Gastrocnemius medialis (tissue), 4 donors: ENCODE measurements at places on chromosomes 12 and 14. TPM values are rescaled to one million over a fixed set of nuclear protein-coding genes. Genes with fewer than 3 reads are reported as not detected.

The COX8C gene
- not detected for total RNA-seq

The LRRIQ1 gene
- not detected for total RNA-seq

The RERGL gene
- total RNA-seq: 0.98 TPM

The CYP27B1 gene
- total RNA-seq: not detected

The DCN gene
- total RNA-seq: 609 TPM

The STON2 gene
- total RNA-seq: 178 TPM

The FAM216A gene
- 3.5 TPM for total RNA-seq

The PPP1R3E gene
- total RNA-seq: 7.9 TPM

The SSTR1 gene
- 0.33 TPM for total RNA-seq

The CISTR gene
- total RNA-seq: not detected

The SYT1 gene
- total RNA-seq: 0.88 TPM

The RPL10L gene
- not detected for total RNA-seq

The FOXG1 gene
- not detected for total RNA-seq

The CPNE6 gene
- total RNA-seq: not detected

The ADGRD1 gene
- total RNA-seq: 9.2 TPM

The CD69 gene
- 0.41 TPM for total RNA-seq

The TEX52 gene
- not detected for total RNA-seq

The MORN3 gene
- not detected for total RNA-seq

The KCNC2 gene
- total RNA-seq: not detected

The DPPA3 gene
- not detected for total RNA-seq

The RNASE7 gene
- total RNA-seq: not detected

The CPSF6 gene
- 27.6 TPM for total RNA-seq

The NTS gene
- total RNA-seq: not detected

The BATF gene
- 0.71 TPM for total RNA-seq

The NEUROD4 gene
- total RNA-seq: not detected

The B3GNT4 gene
- not detected for total RNA-seq

The GLIPR1L2 gene
- 0.33 TPM for total RNA-seq

The MGP gene
- total RNA-seq: 36.9 TPM

The ZNF26 gene
- 12.3 TPM for total RNA-seq

The IFNG-AS1 gene
- total RNA-seq: not detected

The RASAL1 gene
- not detected for total RNA-seq

The PTHLH gene
- total RNA-seq: not detected

The TMEM106C gene
- 25.9 TPM for total RNA-seq

The INHBC gene
- total RNA-seq: 0.20 TPM

The ADAM21 gene
- total RNA-seq: not detected

The PTGER2 gene
- total RNA-seq: not detected

The NID2 gene
- total RNA-seq: 3.7 TPM

The IL22 gene
- not detected for total RNA-seq

The SLC24A4 gene
- total RNA-seq: 0.07 TPM

The GNB3 gene
- not detected for total RNA-seq

The PKP2 gene
- 7.2 TPM for total RNA-seq

The INHBE gene
- total RNA-seq: not detected

The ERBB3 gene
- total RNA-seq: 2.1 TPM

The ERP27 gene
- 0.42 TPM for total RNA-seq

The TRAFD1 gene
- total RNA-seq: 17.7 TPM

The OR4N2 gene
- total RNA-seq: not detected

The RND1 gene
- total RNA-seq: not detected

The ANKRD33 gene
- not detected for total RNA-seq

The SOCS2 gene
- total RNA-seq: 6.1 TPM

The HCFC2 gene
- 19.4 TPM for total RNA-seq

The ANKRD52 gene
- 30.9 TPM for total RNA-seq

The SLCO1C1 gene
- total RNA-seq: not detected
